HFFc6 (cell line): ENCODE measurements at places on chromosomes 1 and 21. TPM values are rescaled to one million over a fixed set of nuclear protein-coding genes. Genes with fewer than 3 reads are reported as not detected.

- H3K4me3 ChIP-seq, result no peak overlapping the region
- no peak for DNase-seq
- H3K36me3 ChIP-seq, result no peaks in the 10 kb centered on the region
- H3K27ac ChIP-seq, result no peak overlapping the region
Measured at GRCh38 chr21:20802201-20802600, 196.0 kb upstream of the NCAM2 start.

GRCh38 chr1:167270349-167271092, 49.8 kb downstream of the POU2F1 start:
- H3K36me3 ChIP-seq, result no peaks in the 10 kb centered on the region
- H3K27me3 ChIP-seq, result peaks cover 1% of the 10 kb centered on the region; the same call in 1 of the 2 replicates
- H3K27ac ChIP-seq, result no peak overlapping the region
- H3K4me1 ChIP-seq, result peaks cover 11% of the 10 kb centered on the region; the same call in 1 of the 2 replicates
- no peak for DNase-seq

GRCh38 chr1:230493264-230493663, 67.1 kb upstream of the PGBD5 start:
- no peak for DNase-seq
- peaks cover 2% of the 10 kb centered on the region; the same call in 1 of the 2 replicates for H3K36me3 ChIP-seq

The LEFTY1 gene
- not detected in 3 replicates for total RNA-seq

DNA sequence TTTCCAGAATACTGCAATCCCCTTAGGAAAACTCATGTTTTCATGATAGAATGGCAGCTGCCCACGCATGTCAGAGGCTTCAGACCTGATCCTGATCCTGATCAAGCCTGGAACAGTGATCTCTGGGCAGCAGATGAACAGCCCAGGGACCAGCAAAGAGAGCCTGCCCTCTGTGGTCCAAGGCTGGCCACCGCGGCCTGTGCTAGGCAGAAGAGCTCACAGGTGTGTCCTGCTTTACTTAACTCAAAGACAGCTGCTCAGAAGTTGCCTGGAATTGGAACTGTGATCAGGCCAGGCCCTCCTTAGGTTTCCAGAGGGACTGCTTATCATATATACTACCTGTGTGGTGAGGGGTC, 21.2 kb upstream of the BCAR3 start:
- peak overlapping the region; percentile 95; the same call in 1 of the 2 replicates for H3K27ac ChIP-seq
- DNase-seq, result no peak
- no peaks in the 10 kb centered on the region for H3K27me3 ChIP-seq
- H3K4me3 ChIP-seq, result no peak overlapping the region
- peaks cover 54% of the 10 kb centered on the region for H3K4me1 ChIP-seq
- peaks cover 17% of the 10 kb centered on the region; the same call in 1 of the 2 replicates for H3K36me3 ChIP-seq

DNA sequence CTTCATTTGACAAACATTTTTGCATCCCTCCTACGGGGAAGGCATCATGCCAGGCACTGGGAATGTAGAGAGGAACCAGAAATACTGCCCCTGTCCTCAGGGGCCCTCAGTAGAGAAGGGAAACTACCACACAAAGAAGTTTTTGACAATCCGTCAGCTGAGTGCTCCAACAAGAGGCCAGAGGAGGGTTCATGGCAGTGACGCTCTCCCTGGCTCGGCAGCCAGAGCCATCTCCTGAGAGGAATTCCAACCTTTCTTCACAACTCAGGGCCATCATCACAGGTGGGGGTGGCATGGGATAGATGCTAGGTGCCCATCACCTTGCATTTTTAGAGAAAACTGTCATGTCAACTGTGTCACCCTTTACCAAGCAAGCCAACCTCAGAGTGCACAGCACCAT, 154.1 kb downstream of the HIVEP3 start:
- no peak overlapping the region for H3K4me3 ChIP-seq
- H3K36me3 ChIP-seq, result 0 out of 2 replicates have a peak, but pooled peaks cover 4% of the 10 kb centered on the region
- no peak for DNase-seq
- H3K4me1 ChIP-seq, result peaks cover 34% of the 10 kb centered on the region
- H3K27me3 ChIP-seq, result peaks cover 3% of the 10 kb centered on the region

DNA sequence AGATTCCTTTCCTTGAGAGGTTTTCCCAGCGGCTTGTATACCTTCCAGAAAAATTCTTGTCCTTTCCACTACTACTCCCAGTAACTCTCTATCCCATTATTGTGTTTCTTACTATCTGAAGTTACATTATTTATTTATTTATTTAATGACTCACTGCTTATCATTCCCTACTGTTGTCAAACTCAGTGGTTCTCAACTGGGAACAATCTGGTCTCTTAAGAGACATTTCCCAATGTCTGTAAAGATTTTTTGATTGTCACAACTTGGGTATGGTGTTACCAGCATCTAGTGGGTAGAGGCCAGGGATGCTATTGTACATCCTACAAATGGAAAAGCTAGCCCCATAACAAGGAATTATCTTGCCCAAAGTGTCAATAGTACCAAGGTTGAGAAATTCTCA, 771.5 kb upstream of the ADGRL2 start:
- H3K27ac ChIP-seq, result no peak overlapping the region
- no peak overlapping the region for H3K4me3 ChIP-seq
- H3K36me3 ChIP-seq, result no peaks in the 10 kb centered on the region
- H3K4me1 ChIP-seq, result no peaks in the 10 kb centered on the region
- H3K27me3 ChIP-seq, result peaks cover 1% of the 10 kb centered on the region; the same call in 1 of the 2 replicates

DNA sequence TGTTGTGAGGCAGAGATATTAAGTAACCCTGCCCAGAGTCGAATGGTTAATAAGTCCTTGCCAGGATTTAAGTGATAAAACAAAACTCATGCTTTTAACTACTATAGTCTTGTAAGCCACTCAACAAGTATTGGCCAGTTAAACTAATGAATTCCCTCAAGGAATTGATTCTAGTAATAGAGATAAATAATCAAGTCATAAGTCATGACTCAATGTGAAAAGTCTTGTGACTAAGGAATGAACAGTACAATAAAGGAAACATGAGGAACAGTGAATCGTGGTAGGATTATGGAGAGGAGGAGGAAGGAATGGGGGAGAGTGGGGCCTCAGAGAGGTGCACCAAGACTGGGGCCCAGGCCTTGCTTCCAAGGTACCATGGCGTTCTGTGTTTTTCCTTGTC, 104.7 kb downstream of the FGGY start:
- H3K27me3 ChIP-seq, result no peaks in the 10 kb centered on the region
- no peak for DNase-seq
- H3K36me3 ChIP-seq, result peaks cover 10% of the 10 kb centered on the region
- H3K4me1 ChIP-seq, result peaks cover 29% of the 10 kb centered on the region
- H3K4me3 ChIP-seq, result no peak overlapping the region

DNA sequence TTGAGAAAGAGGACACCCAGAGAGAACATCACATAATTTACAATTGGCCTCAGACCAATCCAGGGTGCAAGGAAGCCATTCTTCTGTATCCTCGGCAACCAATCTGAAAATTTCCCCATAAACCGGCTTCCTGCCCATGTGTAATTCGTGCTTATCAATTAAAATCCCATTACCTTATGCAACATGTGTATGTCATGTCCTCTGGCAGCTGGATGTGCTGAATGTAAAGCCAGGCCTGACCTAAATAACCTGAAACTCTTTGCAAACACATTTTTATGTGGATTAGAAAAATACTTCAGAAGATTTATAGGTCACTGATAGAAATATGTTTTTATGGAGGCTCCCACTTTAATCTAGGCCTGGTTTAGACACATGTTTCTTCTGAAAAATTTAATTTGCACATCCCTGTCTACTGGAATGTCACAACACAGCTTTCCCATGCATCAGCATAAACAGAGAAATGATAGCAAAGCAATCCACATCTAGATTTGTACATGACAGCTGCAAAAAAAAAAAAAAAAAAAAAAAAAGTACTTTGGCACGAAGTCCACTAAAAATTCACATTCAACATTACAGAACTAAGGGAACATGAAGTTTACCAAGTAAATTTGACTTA, 69.4 kb upstream of the SAMSN1 start:
- H3K36me3 ChIP-seq, result no peaks in the 10 kb centered on the region
- H3K4me1 ChIP-seq, result no peaks in the 10 kb centered on the region
- no peak overlapping the region for H3K4me3 ChIP-seq
- H3K27me3 ChIP-seq, result no peaks in the 10 kb centered on the region; the same call in 1 of the 2 replicates
- H3K27ac ChIP-seq, result no peak overlapping the region

The RNU11 gene
- not detected in 3 replicates for total RNA-seq

The CHRM3 gene
- 3.8 to 21.5 TPM (median 20.7 TPM) in 3 replicates for total RNA-seq

DNA sequence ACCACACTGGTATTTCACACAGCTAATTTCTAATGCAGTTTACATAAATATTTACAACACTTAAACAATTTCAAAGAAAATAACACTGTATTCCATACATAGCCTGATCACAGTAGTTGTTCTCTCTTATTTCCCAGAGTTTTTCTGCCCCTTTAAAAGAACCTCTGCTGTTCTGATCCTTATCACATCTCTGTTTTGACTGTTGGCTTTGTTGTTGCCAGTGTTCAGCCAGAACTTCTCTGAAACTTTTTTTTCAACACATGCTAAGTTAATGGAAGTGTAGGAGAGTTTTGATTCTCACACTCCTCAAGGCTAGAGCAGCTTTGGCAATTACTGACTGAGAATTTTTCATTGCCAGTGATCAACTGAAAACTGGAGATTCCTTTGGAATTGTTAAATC, 11.1 kb downstream of the SELE start:
- H3K27ac ChIP-seq, result no peak overlapping the region
- no peak for DNase-seq
- no peaks in the 10 kb centered on the region for H3K4me1 ChIP-seq

- H3K36me3 ChIP-seq, result no peaks in the 10 kb centered on the region
- H3K4me1 ChIP-seq, result no peaks in the 10 kb centered on the region
- H3K27ac ChIP-seq, result no peak overlapping the region
- no peak for DNase-seq
Measured at GRCh38 chr1:220344745-220345144, 72.5 kb upstream of the RAB3GAP2 start.

GRCh38 chr1:221698579-221699349, 43.1 kb downstream of the DUSP10 start:
- peaks cover 3% of the 10 kb centered on the region; the same call in 1 of the 2 replicates for H3K27me3 ChIP-seq
- peak overlapping the region; percentile 88 for H3K27ac ChIP-seq
- H3K36me3 ChIP-seq, result peaks cover 41% of the 10 kb centered on the region
- no peak for DNase-seq
- H3K4me3 ChIP-seq, result peak overlapping the region; percentile 30; the same call in 1 of the 2 replicates

DNA sequence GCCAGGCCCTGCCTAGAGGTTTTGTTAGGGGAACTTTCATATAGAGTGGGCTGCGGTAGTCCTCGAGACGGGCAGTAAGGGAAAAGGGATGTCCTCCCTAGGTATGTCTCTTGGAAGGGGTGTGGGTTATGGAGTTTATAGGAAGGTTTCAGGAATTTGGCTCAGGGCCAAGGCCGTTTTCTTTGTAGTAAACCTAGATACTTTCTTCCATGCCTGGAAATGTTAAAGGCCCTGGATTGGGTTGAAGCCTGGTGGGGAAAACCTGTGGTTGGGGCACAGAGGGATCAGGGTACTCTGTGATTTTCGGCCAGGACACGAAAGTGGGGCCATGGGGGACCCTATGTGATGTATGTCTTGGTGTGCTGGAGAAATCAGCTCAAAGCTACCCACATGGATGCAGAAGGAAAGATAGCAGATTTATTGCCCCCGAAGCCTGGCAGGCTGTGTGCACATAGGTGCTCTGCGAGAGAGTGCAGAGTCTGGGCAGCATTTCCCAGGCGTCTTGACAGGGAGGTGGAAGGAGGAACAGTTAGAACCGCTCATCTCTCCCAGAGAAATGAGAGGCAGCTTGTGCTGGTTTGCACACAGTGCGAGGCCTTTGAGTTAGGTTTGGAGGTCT, 1.7 kb downstream of the SNAP47 start:
- H3K27ac ChIP-seq, result no peak overlapping the region
- peak overlapping the region; percentile 95 for H3K4me3 ChIP-seq
- peaks cover 19% of the 10 kb centered on the region for H3K4me1 ChIP-seq
- H3K27me3 ChIP-seq, result peaks cover 4% of the 10 kb centered on the region
- no peak for DNase-seq

GRCh38 chr1:81695741-81696140, 105.0 kb upstream of the ADGRL2 start:
- DNase-seq, result peak; percentile 69
- H3K4me3 ChIP-seq, result peak overlapping the region; percentile 10; the same call in 1 of the 2 replicates
- H3K27me3 ChIP-seq, result no peaks in the 10 kb centered on the region
- H3K36me3 ChIP-seq, result no peaks in the 10 kb centered on the region; the same call in 1 of the 2 replicates
- peak overlapping the region; percentile 51; the same call in 1 of the 2 replicates for H3K27ac ChIP-seq

DNA sequence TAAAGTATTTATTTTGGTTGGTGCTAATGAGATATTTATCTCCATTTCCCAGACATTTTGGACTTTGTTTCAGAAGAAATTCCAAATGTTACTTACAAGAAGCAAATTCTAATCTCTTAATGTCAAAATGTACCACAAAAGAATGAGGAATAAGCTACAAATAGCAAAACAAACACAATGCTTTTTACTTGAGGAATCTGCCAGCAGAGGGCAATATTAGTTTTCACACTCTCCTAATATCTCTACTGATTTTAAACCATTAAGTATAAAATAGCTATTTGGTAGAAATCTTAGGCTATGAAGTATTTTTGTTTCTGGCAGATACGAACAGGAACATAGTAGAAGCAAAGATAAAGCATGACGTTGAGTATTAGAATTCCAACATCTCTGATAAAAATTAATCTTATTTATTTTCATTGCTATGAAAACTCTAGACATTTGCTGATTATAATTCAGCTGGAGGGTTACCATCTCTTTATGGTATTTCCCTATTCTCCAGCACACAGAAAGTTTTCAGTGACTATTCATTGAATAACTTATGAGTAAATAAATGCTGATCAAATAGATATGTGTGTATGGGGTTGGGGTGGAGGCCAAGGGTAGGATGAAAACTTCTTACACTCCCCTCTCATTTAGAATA, 13.4 kb upstream of the HMCN1 start:
- H3K36me3 ChIP-seq, result no peaks in the 10 kb centered on the region
- peaks cover 29% of the 10 kb centered on the region for H3K4me1 ChIP-seq
- H3K4me3 ChIP-seq, result no peak overlapping the region
- H3K27ac ChIP-seq, result no peak overlapping the region
- DNase-seq, result peak; percentile 31

GRCh38 chr1:93811326-93812065, 67.5 kb downstream of the DNTTIP2 start:
- peak; percentile 55 for DNase-seq
- peaks cover 84% of the 10 kb centered on the region for H3K4me1 ChIP-seq
- H3K4me3 ChIP-seq, result peak overlapping the region; percentile 61; the same call in 1 of the 2 replicates
- no peaks in the 10 kb centered on the region; the same call in 1 of the 2 replicates for H3K27me3 ChIP-seq

The RBP7 gene
- total RNA-seq, result 0.37 TPM in 1 of 3 replicates, not detected in the others

- peak overlapping the region; percentile 80 for H3K27ac ChIP-seq
- H3K36me3 ChIP-seq, result peaks cover 26% of the 10 kb centered on the region
Measured at GRCh38 chr1:243598433-243598832, 251.6 kb downstream of the AKT3 start.

The EPHB2 gene
- total RNA-seq, result 11.4 and 29.9 TPM in 2 replicates

DNA sequence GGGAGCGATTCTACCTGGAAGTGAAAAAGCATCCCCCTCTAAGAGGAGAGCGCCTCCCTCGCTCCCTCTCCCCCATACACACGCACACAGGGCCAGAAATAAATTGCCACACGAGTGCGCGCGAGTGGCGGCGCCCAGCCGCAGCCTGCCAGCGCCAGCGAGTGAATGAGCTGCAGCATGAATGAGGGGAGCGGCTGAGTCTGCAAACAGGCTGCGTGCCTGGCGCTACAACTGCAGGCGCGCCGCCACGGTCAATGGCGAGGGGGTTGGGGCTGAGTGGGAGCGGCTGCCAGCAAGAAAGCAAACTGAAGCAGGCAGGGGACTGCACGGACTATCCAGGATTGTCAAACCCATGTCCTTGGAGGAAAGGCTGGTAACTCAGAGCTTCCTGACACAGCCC, 2.2 kb downstream of the CAMK1G start:
- H3K4me3 ChIP-seq, result no peak overlapping the region
- no peak overlapping the region for H3K27ac ChIP-seq
- DNase-seq, result peak; percentile 56
